ENCODE measurements at places on chromosomes 16 and 17.
A peak's percentile ranks its signal among the peaks of the same experiment; 100 is the strongest.

DNA sequence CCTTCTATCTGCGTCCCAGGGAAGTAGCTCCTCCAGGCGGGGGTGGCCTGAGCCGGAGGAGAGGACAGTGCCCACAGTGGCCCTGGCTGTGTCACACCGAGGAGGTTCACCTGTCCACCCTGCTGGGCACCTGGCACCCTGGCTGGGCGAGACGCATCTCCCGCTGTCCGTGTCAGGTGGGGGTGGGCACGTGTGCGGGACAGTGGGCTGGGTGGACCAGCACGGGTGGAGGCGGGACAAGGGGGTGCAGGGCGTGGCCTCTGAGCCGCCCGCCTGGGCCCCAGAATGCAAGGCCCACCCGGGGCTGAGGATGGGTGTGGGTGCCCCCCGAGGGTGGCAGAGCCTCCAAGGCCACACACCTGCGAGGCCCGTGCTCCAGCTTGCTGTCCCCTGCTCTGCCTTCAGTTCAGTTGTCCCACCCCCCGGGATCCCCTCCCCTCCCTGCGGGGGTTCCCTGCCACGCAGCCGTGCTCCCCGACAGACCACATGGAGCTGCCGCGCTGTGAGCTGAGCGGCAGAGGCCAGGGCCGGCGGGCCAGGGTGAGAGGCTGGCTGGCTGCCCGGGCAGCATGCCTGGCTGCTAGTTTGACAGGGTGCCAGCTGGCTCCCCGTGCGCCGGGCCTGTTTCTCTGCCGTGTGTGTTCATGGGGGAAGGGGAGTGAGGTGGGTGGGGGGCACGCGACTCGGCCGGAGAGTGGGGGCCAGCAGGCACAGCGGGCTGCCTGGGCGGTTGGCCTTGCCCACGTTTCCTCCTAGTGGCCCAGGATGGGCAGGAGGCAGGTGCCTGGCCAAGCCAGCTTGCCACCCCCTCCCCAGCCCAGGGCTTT is 33.9 kb downstream of the BAHCC1 start:
- DNase-seq: no peak

GRCh38 chr16:5722116-5722619 is 624.6 kb upstream of the EEF2KMT start:
- no peak for DNase-seq

- DNase-seq: no peak
Observed at GRCh38 chr16:69315486-69316311, 4.5 kb downstream of the VPS4A start.

DNA sequence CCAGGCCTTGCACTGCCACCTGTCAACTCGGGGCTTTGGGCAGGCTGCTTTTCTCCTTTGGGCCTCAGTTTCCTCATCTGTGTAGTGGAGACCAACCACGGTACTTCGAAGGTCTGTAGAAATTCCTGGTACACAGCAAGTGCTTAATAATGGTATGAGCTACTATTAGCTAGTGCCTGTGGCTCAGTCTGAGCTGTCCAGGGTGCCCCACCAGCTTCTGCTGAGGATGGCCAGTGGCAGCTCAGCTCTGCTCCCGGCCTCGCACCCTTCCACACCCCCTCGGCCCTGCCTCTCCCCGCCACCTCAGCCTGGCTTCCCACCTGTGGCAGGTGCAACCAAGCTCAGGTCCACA is 26.2 kb upstream of the PLCG2 start:
- DNase-seq: no peak

GRCh38 chr16:86211265-86211664 is 299.1 kb upstream of the FOXF1 start:
- DNase-seq: no peak

- no peak for DNase-seq
Observed at GRCh38 chr16:66988197-66988788, at the start of gene CES4A. Gene CES4A (plus strand): TSS chr16:66988589. CDS start chr16:66988773, 184 bp downstream.

DNA sequence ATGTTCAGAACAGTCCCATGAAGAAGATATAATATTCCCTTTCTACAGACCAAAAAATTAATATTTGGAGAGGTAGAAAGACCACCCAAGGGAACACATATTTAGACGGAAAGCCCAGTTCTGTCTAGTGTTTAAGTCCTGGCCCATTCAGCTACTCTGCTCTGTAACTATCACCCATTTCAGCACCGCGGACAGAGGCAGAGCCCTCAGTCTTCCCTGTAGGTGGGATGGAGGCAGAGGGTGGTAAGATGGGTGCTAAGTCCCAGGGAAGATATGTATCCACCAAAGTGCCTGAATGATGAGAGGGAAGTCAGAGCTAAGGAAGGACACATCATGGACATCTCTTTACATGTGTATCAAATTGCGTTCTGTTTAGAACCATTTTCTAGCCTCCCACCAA is 27.8 kb upstream of the C16orf78 start:
- no peak for DNase-seq

GRCh38 chr17:6657633-6658287 is 6.2 kb downstream of the C17orf100 start:
- no peak for DNase-seq

- DNase-seq: no peak
Observed at GRCh38 chr17:10318535-10318934, 54.3 kb downstream of the MYH13 start.

GRCh38 chr16:87951552-87952538 is 611 bp downstream of the BANP start:
- no peak for DNase-seq

DNA sequence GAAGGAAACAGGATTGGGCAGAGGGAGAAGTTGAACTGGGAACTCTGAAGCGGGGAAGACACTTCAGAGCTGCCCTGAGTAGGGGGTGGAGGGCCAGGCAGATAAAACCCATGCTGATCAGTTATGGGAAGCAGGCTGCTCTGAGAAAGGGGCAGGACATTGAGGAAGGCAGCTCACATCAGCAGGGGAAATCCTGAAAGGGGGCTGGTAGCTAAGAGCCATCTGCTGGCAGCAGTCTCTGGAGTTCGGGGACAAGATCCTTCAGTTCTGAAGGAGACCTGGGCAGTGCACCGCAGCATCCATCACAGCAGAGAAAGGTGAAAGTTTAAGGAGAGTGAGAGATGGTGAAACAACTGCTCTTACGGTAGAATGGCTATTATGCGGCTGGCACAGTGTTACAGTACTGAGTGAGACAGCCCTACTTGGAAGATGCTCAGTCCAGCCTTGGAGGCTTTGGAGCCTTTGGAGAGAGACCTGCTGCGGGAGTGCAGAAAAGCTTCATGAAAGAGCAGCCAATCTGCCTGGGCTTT is 5.4 kb upstream of the KIF18B start:
- DNase-seq: no peak

- peak; percentile 48 for DNase-seq
Observed at GRCh38 chr16:79950932-79951719, 350.6 kb upstream of the MAF start.

DNA sequence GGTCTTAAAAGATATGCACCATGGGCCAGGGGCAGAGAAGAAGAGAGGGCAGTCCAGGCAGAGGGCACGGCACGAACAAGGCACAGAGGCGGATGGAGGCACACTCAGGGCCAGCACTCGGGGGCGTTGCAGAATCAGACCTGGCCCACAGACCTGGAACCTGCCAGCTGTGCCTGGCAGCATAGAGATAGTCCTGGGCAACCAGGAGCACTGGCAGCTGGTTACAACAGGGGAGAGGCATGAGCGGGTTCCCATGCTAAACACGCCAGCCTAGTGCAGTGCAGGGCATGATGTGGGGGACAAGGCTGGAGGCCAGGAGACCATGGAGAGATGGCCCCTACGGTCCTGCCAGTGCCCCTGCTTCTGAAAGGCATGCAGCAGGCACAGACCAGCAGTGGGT is 56.9 kb upstream of the RBFOX3 start:
- DNase-seq: no peak

- no peak for DNase-seq
Observed at GRCh38 chr17:49519781-49520180, 24.7 kb downstream of the NGFR start.

- DNase-seq: peak; percentile 50
Observed at GRCh38 chr16:27318392-27319256, 4.8 kb downstream of the IL4R start.

DNA sequence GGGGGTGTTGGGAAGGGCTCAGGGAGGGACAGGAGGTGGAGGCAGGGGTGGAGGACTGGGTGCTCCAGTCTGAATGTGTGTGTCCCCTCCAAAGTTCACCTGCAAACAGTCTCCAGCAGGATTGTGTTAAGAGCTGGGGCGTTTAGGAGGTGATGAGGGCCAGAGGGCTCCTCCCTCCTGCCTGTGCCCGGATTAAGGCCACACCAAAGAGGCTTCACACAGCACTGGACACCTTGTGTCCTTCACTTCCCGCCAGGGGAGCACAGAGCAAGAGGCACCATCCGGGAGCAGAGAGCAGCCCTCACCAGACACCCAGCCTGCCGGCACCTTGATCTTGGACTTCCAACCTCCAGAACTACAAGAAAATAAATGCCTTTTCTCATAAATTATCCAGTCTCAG is 30.2 kb upstream of the ENPP7 start:
- DNase-seq: no peak

GRCh38 chr17:4505187-4505586 is 6.5 kb downstream of the SPNS2 start:
- DNase-seq: no peak

- no peak for DNase-seq
Observed at GRCh38 chr17:29573871-29574731, 5.6 kb downstream of the TP53I13 start.

DNA sequence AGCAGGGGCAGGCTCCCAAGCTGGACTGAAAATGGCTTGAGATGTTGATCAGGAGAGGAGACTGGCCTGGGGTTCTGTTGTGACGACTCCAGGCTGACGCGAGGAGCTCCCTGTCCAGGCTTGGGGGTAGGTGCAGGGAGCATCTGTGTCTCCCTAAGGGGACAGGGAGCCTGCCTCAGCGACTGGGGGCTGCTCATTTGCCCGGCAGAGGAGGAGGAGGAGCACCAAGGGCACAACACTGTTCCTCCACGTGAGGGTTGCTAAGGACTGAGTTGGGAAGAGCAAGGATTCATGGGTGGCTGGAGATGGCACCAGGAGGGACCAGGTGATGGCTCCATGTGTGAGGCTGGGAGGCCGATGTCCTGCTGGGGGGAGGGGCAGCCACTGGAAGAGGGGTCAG is 53.3 kb downstream of the USP22 start:
- DNase-seq: no peak

- no peak for DNase-seq
Observed at GRCh38 chr16:15757630-15758251, 99.1 kb downstream of the MYH11 start.

DNA sequence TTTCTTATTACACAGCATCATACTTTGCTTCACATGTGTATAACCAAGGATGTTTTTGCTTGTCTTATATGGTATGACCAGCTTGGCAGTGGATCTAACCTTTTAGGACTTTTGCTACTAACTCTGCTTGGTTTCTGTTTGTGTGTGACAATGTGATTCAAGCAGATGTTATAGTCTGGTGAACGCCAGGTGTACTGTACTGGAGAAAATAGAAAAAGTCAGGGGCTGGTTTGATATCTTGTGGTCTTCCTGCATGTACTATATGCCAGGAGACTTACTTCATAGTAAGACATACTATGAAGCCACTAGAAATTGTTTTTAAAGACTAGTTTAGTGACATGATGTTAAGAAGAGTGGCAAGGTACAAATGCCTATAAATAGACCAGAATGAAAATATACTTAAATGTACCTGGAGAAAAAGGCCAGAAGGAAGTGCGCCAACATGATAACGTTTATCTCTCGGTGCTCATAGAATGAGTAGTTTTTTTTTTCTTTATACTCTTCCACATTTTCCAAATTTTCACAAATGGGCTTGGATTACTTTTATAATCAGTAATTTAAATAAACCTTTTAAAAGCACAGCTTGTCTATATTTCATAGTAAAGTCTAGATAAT is 112.3 kb downstream of the PRKCA start:
- no peak for DNase-seq

DNA sequence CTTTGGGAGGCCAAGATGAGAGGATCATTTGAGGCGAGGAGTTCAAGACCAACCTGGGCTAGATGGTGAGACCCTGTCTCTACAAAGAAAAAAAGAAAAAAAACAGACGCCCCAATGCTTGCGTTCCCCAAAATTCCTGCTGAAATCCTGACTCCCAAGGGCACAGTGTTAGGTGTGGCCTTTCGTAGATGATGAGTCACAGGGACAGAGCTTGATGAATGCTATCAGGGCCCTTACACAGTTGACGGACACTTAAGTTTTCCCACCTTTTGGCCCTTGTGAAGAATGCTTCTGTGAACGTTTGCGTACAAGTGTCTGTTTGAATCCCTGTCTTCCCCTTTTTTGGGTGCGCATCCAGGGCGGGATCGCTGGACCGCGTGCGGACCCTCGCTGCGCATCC is 16.5 kb upstream of the ZNF750 start:
- no peak for DNase-seq

DNA sequence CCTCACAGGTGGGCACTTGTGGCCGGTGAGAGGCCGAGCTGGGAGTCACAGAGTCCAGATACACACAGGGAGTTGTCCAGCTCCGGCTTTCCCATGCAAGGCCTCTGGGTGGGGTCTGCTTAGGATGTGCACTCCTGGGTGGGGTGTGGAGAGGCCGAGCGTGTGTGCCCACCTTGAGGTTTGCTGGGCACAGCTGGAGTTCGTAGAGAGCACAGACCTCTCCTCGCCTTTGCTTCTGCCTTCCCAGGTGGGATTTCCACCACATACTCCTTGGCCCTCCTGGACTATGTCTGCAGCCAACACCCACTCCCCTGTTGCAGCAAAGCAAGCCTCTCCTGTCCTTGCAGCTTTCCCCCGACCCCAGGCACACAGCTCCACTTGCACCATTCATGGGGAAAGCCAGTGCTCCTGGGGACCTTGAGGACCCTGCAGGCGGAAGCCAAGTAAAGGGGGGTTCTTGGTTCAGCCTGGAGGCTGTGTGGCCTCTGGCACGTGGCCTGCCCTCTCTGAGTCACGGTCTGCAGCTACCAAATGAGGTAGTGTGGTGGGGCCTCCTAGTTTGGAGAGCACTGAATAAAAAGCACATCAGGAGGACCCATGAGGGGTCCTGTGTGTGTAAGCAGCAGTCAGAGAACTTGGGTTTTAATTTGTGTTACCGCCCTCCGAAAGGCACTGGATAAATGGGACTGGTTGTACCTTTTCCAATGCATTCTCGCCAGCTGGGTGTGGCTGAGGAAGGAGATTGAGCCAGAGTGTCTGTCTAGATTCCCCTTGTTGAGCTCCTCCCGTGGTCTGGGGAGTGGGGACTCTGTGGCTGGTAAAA is 31.5 kb downstream of the MPRIP start:
- no peak for DNase-seq

GRCh38 chr16:12339686-12340085 is 363.2 kb downstream of the SNX29 start:
- no peak for DNase-seq
